ENCODE measurements at places on chromosomes 3 and 15. TPM values are rescaled to one million over a fixed set of nuclear protein-coding genes. Genes with fewer than 3 reads are reported as not detected.

DNA sequence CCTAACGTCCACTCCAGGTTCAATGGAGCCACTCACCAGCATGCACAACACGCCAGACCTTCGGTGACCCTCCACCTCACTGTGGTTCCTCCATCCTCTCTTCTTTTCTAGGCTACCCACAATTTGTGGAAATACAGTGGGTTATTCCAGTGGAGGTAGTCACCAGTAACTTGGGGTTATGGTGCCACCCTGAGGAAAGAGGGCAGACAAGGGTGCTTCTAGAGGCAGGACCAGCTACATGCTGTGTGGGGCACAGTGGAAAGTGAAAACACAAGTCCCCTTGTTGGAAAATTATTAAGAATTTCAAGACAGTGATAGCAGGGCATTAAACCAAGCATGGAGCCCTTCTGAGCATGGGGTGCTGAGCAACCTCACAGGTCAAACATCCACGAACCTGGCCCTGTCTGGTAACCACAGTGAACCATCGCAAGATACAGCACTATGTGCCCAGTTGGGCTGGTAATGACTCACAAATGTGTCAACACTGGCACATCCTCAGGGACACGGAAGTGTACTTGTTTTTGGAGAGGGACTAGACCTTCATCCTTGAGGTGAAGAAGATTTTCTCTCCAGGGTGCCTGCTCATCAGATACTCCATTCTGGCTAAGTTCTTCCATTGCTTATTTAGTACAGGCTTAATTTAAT lies 166.7 kb downstream of the STT3B start:
- no peak overlapping the region for H3K27ac ChIP-seq
- no peaks in the 10 kb centered on the region for H3K36me3 ChIP-seq
- no peak overlapping the region for H3K4me3 ChIP-seq
- H3K27me3 ChIP-seq: no peaks in the 10 kb centered on the region
- no peak for DNase-seq

DNA sequence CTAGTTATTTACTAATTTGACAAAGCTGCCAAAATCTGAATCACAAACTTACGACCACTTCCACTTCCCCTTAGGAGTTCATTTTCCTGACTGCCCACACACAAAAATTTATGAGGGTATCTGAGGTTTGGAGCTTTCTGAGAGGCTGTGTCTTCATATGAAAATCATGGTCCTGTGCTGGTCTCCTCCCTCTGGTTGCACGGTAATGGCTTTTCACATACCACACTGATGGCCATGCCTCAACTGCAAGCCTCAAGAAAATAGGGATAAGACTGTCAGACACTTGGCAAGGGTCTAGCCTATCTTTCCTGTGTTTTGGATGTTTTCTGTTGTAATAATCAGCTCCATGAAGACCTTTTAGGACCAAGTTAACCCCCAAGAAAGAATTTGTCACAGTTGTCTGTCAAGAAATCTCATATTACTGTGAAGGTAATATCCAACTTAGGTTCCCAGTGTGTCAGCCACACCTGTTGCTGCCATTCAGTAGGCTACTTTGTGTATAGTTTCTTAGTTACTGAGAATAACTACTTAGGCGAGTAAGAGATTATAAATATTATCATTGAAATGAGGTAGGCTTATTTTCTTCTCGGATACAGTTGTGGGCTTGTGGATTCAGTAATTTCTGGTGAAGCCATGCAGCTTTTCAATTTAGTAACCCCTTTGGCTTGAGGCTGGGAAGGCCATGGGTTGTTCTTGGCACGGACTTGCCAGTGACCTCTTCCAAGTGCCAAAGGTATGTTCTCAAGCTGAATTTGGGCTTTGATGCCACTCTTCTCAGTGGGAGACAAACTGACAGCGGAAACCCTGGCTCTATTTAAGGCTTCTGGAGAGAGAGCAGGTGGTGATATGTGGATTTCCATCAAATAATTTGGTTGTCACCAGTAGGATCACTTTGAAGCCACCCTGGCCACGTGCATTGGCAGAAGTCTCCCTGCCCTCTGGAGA lies 101.1 kb downstream of the RYR3 start:
- no peak for DNase-seq
- no peak overlapping the region for H3K4me3 ChIP-seq
- no peaks in the 10 kb centered on the region for H3K36me3 ChIP-seq
- no peaks in the 10 kb centered on the region for H3K27me3 ChIP-seq
- H3K4me1 ChIP-seq: no peaks in the 10 kb centered on the region

DNA sequence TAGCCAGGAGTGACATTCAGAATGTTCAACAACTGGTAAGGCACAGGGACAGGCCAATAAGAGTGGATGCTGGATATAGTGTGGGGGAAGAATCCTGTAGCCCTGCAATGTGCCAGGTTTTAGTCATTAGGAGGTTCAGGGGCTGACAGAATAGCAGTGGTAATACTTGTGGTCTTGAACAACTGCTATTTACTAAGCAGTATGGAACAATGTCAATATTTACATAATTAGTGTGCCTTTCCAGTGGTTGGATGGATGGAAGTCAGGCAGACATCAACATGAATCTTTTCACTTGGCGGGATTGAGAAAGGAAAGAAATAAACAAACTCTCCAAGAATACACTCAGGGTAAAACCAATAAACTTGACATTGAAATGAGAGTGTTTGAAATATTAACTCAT lies 55.1 kb downstream of the OTOL1 start:
- no peak overlapping the region for H3K4me3 ChIP-seq
- H3K27ac ChIP-seq: no peak overlapping the region
- no peaks in the 10 kb centered on the region for H3K4me1 ChIP-seq
- no peaks in the 10 kb centered on the region for H3K36me3 ChIP-seq
- DNase-seq: no peak
- no peaks in the 10 kb centered on the region for H3K27me3 ChIP-seq

The CPLX3 gene
- total RNA-seq: not detected

DNA sequence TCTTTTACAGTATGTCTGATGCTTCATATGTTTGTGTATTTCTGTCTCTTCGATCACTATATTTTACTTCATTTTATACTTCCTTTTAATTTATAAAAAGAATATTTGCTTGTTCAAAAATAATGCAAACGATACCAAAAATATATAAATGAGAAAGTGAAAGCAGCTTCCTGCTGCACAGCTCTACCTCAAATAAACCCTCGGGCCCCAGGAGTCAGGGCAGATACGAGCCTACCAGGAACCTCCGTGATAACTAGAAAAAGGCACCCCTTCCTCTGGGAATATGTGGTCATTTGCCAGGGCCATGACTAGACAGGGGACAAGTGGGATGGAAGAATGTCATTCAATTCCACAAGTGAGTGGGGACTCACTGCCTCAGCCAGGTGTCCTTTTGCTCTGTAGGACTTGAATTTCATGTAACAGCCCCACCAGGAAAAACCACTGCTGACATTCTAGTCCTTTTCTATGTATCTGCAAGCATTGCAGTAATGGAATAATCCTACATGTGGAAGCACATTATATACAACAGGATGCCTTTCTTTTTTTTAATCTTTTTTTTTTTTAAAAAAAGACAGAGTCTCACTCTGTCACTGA lies 133.3 kb downstream of the SUCLG2 start:
- H3K36me3 ChIP-seq: peaks cover 4% of the 10 kb centered on the region
- H3K27ac ChIP-seq: no peak overlapping the region
- H3K27me3 ChIP-seq: no peaks in the 10 kb centered on the region
- peaks cover 5% of the 10 kb centered on the region for H3K4me1 ChIP-seq

GRCh38 chr15:64067564-64068030 lies 21.3 kb upstream of the DAPK2 start:
- no peak overlapping the region for H3K4me3 ChIP-seq
- no peaks in the 10 kb centered on the region for H3K36me3 ChIP-seq
- no peak for DNase-seq

The SNURF gene
- 10.3 TPM for total RNA-seq

DNA sequence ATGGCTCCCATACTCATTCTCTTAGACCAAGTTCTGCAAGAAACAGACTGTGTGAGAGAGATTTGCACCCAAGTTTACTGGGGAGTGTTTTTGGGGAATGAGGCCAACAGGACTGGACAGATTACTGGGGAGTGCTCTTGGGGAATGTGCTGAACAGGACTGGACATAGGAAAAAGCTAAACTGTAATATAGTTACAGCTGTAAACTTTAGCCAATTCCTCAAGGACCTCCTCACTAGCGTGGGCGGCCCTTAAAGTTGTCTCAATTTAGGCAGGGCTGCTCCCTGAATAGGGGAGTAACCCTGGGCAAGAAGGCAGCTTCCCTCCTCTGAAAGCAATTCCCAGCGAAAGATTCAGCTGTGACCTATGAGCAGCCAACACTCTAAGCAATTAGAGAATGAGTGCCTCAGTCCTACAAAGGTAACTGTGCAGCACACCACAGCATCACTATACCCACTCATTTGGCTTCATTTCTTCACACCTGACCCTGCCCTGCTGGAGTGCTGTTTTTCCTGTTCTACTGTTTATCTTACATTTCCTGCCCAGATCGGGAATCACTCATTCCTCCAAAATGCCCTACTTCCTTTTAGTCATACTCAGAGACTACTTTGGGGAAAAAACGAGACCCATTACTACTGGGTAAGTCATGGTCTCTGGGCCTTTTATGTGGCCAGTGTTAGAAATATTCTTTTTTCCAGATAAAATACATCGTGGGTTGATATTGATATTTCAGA lies 41.3 kb upstream of the TRIM42 start:
- H3K4me1 ChIP-seq: no peaks in the 10 kb centered on the region
- no peaks in the 10 kb centered on the region for H3K36me3 ChIP-seq
- H3K4me3 ChIP-seq: no peak overlapping the region
- H3K27me3 ChIP-seq: no peaks in the 10 kb centered on the region
- DNase-seq: no peak
- no peak overlapping the region for H3K27ac ChIP-seq

The ARNT2 gene
- 8.1 TPM for total RNA-seq

The SAMMSON gene
- not detected for total RNA-seq

- no peak overlapping the region for H3K4me3 ChIP-seq
- H3K27me3 ChIP-seq: no peaks in the 10 kb centered on the region
- H3K4me1 ChIP-seq: peaks cover 15% of the 10 kb centered on the region
- no peak overlapping the region for H3K27ac ChIP-seq
- no peak for DNase-seq
Measured at GRCh38 chr3:98885851-98886250, 15.6 kb downstream of the DCBLD2 start.

The STRC gene
- 0.74 TPM for total RNA-seq

The CLDN16 gene
- total RNA-seq: 0.49 TPM

GRCh38 chr15:38002883-38003477 lies 68.5 kb downstream of the TMCO5A start:
- no peak for DNase-seq
- no peaks in the 10 kb centered on the region for H3K4me1 ChIP-seq
- H3K4me3 ChIP-seq: no peak overlapping the region
- H3K27ac ChIP-seq: no peak overlapping the region
- no peaks in the 10 kb centered on the region for H3K36me3 ChIP-seq
- H3K27me3 ChIP-seq: no peaks in the 10 kb centered on the region
